ENCODE measurements at places on chromosomes 4 and X. TPM values are rescaled to one million over a fixed set of nuclear protein-coding genes. Genes with fewer than 3 reads are reported as not detected.

Gene AFF2
- 0.35 TPM for total RNA-seq

Gene RHOH
- total RNA-seq, result not detected

Gene FAM241A
- total RNA-seq, result 1.4 TPM

Gene HSPA4L
- total RNA-seq, result 18.6 TPM

Gene RTL3
- total RNA-seq, result not detected

Gene ADRA2C
- total RNA-seq, result 0.87 TPM

Gene MAGEA2B
- total RNA-seq, result not detected

Gene ADH1C
- not detected for total RNA-seq

Gene SCML2
- total RNA-seq, result 0.52 TPM

DNA sequence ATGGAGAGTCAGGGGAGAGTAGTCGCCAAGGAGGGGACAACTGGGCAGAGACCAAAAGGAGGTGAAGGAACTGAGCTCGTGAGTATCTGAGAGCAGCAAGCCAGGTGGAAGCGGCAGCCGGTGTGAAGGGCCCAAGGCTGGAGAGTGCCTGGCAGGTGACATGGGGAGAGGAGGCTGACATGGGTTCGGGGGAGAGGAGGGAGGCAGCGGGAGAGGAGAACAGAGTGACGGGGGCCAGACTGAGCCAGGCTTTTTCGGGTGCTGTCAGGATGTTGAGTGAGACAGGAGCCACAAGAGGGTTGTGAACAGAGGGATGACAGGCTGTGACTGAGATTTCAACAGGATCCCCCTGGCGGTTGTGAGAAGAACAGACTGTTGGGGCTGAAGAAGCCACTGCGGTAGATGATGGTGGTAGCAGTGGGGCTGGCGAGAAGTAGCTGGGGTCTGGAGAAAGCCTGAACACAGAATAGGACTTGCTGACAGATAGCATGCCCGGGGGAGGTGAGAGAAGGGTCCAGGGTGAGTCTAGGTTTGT lies 5.7 kb downstream of the ELK1 start:
- no peak for DNase-seq

DNA sequence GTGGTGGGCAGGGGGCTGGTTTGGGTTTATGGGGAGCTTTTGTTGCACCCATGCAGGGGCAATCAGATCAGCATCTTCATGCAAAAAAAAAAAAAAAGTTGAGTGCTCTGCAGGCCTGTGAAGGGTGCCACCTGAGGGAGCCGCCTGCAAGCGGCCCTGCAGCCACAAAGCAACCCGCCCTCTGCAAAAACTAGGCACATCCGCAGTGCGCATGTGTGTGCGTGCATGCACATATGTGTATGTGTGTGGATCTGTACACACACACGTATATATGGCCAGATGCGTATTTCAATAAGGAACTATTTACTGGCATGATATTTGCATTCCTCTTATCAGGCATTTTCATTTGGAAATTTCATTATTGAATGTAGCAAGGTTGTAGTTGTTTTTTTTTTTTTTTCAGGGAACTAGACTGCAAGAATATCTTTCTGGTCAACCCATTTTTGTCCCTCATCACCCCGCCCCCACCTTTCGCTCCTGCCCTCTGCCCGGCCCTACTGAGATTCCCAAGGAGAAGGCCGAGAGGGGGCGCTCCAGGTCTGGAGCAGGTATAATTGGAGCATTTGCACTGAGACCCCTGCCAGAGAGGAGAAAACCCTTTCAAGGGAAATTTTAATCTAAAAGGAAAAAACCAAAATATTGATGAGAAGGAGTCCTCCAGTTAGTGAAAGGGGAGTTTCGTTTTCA lies 18.1 kb downstream of the CCNQ start:
- DNase-seq, result no peak

DNA sequence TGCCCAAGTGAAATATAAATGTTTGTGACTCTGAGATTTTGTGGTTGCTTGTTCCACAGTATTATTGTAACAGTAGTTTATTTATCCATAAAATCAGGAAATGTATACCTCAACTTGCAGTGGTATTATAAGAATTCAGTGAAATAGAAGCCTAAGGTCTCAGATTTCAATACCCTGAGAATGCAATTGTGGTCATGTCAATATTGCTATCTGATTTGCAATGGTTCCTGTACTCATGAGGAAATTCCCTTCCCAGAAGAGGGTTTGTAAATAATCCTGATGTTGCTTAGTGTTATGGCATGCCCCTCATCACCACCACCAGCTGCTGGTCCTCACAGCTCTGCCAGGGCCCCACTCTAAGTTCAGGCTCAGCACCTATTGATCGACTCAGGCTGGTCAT lies 67.8 kb downstream of the SLC34A2 start:
- peak; percentile 34 for DNase-seq

DNA sequence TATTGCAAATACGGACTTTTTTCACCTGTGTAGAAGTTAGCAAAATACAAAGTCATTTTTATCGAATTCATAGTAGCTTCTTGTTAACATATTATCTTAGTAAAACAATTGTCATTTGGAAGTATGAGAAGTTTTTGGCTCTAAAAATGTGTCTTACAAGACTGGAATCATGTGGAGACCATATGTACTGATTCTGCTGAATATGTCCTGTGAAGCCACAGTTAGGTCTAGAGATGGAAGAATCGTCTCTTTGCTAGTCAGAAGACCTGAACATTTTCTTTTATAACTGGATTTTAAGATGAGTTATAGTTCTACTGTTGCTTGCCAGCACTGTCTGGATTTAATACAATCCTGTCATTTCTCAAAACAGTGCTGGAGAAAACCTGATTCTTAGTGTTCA lies 29.0 kb downstream of the TMEM165 start:
- DNase-seq, result no peak

GRCh38 chrX:9522378-9523155 lies 57.7 kb downstream of the TBL1X start:
- peak; percentile 32 for DNase-seq

DNA sequence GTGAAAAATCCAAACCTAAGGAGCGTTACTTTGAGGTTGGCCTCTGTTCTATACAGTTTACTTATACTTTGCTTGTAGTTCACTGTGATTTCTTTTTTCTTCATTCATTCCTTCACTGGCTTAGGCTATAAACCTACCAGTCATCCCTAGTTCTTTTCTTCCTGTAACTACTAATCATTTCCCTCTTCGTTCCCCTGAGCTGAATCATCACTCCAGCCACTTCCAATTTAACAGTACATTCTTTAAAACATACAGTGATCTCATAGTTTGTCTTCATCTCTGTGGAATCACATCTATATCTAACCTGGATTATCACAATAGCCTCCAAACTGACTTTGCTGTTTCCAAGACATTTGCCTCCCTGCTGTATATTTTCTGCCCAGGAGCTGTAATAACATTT lies 25.2 kb upstream of the NPFFR2 start:
- peak; percentile 83 for DNase-seq

DNA sequence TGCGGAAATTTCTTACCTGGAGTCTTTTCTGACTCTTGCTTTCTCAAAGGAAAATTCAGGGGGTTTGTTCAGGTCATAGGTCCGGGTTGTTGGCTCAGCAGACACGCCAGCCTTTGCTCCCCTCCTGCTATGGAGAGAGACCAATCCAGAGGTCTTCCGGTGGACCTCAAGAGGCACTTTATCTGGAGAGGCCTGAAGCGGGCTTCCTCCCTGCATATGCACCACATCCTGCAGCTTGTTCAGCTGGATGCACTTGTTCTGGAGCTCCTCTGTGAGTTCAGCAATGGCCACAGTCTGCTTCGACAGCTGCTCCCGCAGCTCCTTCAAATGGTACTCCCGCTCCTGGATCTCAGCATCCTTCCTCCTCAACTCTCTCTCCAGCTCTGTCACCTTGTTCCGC lies 10.5 kb downstream of the PRKG2 start:
- no peak for DNase-seq

GRCh38 chr4:15488658-15489470 lies 19.2 kb downstream of the CC2D2A start:
- no peak for DNase-seq

- no peak for DNase-seq
Observed at GRCh38 chr4:153466949-153467896, 1.1 kb downstream of the TMEM131L start.

DNA sequence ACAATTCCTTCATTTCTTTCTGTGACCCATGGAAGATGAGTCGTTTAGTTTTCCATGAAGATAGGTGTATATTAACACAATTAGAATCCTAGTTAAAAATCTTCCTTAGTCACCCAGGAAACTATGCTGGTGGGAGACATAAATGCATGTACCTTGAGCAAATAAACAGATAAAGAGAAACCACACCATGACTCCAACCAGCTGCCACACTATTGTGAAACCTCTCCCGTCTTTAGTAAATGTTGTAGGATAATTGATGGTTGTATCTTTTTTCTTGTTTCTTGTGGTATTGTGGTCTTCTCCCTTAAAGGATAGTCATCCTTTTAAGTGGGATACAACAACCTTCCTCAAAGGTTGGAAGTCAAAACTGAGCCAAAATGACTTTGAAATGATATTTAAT lies 103.8 kb upstream of the LEF1 start:
- peak; percentile 96 for DNase-seq

DNA sequence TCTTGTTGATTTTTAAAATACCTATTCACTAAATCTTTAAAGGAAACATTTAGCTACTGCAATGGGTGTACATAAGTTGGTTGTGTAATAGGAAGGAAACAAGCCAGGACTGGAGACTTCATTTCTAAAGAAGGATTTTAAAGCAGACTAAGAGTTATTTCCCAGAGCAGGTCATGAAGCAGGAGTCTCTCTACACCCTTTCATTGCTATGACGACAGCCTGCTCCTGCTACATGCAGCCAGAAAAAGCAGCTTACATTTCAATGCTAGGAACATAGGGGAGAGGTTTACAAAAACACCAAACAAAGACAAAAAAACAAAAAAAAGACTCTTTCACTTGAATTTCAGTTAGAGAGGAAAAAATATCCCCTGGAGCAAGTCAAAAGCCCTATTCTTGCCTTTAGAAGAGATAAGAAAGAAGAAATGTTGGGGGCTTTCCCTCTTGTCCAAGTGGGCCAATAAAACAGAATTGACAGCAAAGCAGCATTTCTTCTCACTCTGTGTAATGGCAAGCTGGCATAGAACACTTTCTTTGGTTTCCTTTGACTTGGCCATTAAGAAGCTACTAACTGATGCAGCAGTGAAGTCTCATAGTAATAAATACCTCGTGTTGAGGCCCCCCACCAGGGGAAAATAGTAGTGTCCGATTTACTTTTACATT lies 3.4 kb downstream of the SPARCL1 start:
- DNase-seq, result peak; percentile 35

GRCh38 chrX:46328133-46328532 lies 217.1 kb downstream of the ZNF674 start:
- DNase-seq, result no peak

DNA sequence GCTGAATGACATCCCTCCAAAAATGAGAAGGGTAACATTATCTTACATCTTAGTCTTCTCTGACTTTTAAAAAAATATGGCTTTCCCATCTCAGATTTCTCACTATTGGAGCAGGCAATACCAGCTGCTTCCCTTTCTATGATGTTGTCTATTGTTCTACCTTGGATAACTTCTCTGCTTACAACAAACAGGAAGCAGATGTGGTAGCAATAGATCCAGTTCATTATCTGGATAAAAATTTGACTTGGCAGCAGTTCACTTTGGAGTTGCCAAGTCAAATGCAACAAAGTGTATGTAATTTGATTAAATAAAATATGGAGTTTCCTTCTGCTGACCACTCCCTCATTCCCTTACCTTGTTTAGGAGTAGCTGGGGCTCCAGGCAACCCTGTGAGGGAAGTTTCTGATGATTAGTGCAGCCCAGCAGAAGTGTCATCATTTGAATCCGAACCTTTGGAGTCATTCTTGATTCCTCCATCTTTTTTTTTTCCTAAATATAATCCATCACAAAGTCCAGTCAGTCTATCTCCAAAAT lies 72.0 kb upstream of the GPRIN3 start:
- DNase-seq, result no peak

- DNase-seq, result no peak
Observed at GRCh38 chrX:46626566-46626965, 53.0 kb downstream of the CHST7 start.

GRCh38 chr4:110119880-110120279 lies 78.5 kb downstream of the ELOVL6 start:
- DNase-seq, result peak; percentile 89

- peak; percentile 96 for DNase-seq
Observed at GRCh38 chr4:138609943-138610350, 367.8 kb upstream of the SLC7A11 start.
